ENCODE measurements at places on chromosomes 1 and 21.

- no peak for DNase-seq
Measured at GRCh38 chr1:9018333-9018732, 7.9 kb downstream of the SLC2A7 start.

- DNase-seq: no peak
Measured at GRCh38 chr1:193118803-193119730, 2.8 kb upstream of the CDC73 start.

DNA sequence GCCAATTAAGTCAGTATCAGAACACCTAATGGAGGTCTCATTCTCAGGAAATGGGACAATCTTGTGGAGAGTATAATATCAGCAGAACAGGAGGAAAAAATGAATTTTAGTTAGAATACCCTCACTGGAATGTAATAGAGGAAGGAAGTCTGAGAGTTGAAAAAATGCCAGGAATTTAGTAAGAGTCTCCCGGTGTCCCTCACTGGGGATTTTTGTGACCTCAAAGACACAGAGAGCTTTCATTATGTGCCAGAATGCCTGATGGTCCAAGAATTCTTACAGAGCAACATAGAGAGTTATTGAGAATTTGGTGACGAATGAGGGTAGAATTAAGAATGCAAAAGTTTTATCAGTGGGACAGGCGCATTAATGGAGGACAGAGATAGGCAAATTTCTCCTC lies 443.5 kb upstream of the B3GALT2 start:
- no peak for DNase-seq

DNA sequence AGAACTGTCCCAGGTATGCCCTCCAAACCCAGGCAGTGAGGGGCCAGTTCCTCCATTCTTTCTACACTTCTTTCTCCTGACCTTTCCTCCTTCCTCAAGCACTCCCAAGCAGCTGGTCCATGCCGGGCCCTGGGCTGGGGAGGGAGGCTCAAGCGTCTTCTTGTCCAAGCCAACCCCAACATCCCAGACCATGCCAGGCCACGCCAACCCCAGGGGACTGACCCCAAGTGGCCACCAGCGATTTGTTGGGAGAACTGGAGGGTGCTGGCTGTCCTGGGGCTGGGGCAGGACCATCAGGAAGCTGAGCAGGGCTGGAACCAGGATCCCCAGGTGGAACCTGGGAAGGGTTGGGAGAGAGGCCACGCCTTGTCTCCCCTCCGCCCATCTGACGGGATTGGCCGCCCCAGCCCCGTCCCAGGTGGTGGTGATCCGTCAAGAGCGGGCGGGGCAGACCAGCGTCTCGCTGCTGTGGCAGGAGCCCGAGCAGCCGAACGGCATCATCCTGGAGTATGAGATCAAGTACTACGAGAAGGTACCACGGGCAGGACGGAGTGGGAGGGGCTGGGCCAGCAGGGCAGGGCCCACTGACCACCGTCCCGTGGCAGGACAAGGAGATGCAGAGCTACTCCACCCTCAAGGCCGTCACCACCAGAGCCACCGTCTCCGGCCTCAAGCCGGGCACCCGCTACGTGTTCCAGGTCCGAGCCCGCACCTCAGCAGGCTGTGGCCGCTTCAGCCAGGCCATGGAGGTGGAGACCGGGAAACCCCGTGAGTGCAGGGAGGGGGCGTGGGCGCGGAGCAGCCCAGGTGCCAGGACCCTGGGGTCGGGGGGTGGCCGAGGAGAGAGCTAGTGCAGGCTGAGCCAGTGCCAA lies 29.9 kb downstream of the EPHA8 start:
- no peak for DNase-seq

DNA sequence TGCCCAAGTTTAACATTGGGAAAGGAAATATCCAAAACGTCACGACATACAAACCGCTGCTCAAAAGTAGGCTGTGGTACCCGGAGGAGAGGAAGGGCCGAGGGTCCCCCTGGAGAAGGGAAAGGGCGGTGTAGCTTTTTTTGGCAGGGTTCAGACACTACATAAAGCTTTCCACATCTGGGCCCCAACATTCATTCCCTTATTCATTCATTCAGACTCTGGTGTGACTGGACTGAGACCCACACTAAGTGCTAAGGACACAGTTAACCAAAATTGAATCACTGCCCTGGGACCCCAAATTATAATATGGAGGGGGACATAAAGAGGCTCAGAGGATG lies 10.3 kb upstream of the COL8A2 start:
- DNase-seq: no peak

GRCh38 chr1:54574158-54574778 lies 26.2 kb downstream of the ACOT11 start:
- no peak for DNase-seq

All from stimulated activated CD8-positive, alpha-beta memory T cell treated with anti-CD3 and anti-CD28 coated beads, Interleukin-7, amount 100 ng/mL, for 48 hours (primary cell).